Right renal pelvis (tissue), 4 donors: ENCODE measurements at places on chromosomes 12 and 14.
A peak's percentile ranks its signal among the peaks of the same experiment; 100 is the strongest.

DNA sequence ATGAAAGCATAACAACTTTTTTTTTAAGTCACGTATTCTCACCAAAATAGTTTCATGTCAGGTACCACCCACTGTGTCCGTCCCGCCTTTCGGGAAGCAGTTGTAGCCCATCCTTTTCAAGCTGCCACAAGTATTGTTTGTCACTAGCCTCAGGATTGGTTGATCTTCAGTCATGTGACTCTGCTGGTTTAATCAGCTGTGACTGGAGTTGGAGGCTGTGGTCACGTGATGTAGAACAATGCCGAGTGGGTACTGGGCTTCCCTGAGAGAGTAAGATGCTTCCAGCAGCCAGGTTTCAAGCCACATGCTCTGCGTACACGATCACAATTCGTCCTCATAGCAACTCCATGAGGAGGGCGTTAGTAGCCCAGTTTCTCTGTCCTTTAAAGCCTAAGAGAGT, 83.0 kb upstream of the WSCD2 start:
- no peak for DNase-seq

DNA sequence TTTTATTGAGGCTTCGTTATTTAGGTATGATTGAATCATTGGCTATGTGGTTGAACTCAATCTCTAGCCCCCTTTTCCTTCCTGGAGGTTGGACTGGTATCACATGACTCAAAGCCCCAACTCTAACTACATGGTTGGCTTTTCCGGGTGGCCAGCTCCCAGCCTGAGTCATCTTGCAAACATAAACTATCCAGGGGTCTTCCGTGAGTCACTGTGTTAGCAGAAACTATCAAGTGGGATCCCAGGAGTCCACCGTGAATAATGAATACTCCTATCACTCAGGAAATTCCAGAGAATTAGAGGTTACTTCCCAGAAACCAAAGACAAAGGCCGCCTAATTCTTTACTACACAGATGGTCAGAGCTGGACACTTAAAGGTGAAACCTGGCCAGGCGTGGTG, 19.7 kb upstream of the PLEKHD1 start:
- DNase-seq: no peak

GRCh38 chr12:56221232-56221756, 428 bp downstream of the RNF41 start:
- DNase-seq: no peak

- DNase-seq: no peak
Observed at GRCh38 chr12:76065917-76066316, 18.6 kb downstream of the NAP1L1 start.

- no peak for DNase-seq
Observed at GRCh38 chr14:99387880-99388279, 92.8 kb downstream of the SETD3 start.

DNA sequence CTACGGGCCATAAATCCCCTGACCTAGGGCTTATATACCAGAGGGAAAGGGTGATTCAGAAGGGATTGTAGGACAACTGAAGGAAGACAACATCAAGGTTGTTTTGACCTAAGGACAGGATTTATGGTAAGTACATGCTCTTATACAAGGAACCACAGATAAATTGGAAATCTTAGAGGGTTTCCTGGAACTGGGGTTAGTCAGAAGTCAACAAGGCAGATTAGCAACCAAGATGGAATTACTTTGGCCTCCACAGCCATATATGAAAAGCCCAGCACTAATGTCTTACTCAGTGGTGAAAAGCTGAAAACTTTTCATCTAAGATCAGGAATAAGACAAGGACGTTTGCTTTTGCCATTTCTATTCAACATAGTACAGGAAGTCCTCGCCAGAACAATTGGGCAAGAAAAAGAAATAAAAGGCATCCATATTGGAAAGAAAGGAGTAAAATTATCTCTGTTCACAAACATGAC, 5.4 kb downstream of the TMBIM4 start:
- DNase-seq: no peak

- DNase-seq: no peak
Observed at GRCh38 chr14:45686771-45687170, 433.8 kb upstream of the MIS18BP1 start.

GRCh38 chr14:21123429-21123828, 22.6 kb downstream of the TMEM253 start:
- no peak for DNase-seq

DNA sequence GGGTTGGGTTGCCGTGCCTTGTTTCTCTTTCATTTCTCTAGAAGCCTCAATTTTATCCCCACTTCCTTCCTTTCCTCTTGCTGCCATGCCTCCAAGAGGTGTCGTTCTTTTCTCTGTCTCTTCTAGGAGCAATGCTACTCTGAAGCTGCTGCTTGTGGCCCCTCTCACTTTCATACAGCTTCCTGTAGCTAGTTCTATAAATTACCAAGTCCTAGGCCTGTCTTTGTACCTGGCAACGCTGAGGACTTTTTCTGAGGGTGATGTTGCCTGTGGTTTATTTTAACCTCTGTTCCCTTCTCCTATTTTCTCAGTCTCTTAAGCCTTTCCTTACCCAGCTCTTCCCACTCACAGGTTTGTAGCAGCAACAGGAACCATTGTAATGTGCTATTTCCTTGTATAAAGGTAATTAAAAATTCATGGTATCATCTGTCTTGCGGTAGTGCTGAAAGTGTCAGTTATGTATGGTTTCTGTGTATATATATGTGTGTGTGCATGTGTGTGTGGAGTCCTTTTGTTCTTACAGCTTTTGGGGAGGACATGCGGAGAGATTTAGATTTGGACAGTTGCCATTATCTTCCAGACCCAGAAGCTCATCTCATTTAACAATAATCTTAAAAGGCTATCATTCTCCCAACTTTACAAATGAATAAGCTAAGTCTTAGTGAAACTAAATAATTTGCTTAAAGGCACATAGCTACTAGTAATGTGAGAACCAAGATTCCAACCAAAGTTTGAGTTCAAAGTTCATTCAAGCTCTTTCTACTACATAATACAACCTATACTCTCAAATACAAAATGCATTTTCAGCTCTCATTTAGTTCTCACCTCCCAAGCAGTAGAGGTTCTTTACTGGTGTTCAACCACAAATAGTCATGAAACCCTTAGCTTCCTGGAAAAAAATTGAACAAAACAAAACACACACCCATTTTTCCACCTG, 43.8 kb downstream of the DDHD1 start:
- DNase-seq: no peak

GRCh38 chr12:94644141-94644979, 6.0 kb downstream of the TMCC3 start:
- DNase-seq: no peak

- no peak for DNase-seq
Observed at GRCh38 chr12:15883536-15883935, 1.3 kb downstream of the STRAP start.

- DNase-seq: no peak
Observed at GRCh38 chr12:62629971-62630739, 163.5 kb downstream of the MON2 start.

- no peak for DNase-seq
Observed at GRCh38 chr12:57006809-57007475, 596 bp upstream of the ZBTB39 start.

- DNase-seq: no peak
Observed at GRCh38 chr14:75049136-75049535, 2.1 kb downstream of the MLH3 start.

- no peak for DNase-seq
Observed at GRCh38 chr14:49944501-49944900, 51.6 kb downstream of the ARF6 start.

GRCh38 chr12:115000038-115000437, 316.1 kb upstream of the TBX3 start:
- no peak for DNase-seq

DNA sequence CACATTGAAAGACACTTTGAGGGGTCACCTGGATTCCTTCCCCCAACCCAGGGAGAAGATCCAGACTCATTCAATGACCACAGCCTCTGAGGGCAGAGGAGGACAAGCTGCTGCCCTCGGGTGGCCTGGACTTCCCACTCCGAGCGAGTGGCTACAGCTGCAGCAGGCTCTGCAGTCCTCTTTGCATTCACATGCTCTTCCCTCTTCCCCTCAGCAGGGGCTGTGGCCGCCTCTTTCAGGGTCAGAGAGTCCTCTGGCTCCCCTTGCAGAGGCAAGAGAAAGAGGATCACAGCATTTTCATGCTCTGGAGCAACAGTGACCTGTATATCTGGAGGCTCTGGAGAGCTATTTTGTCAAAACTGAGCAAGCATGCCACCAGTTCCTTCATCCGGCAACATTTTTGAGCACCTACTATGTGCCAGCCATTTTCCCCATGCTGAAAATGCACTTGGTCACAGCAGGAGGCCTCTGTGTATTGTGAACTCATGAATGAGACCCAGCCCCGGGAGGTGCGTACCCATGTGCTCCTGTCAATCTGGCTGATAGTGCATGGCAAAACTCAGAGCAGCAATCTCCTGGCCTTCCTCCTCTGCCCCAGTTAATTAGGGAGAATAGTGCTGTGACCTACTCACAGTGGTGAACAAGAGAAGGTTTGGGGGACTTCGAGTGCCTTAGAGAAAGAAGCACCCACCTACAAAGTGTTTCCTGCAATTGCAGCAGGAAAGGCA, 42.9 kb upstream of the KCNA5 start:
- DNase-seq: no peak

- DNase-seq: no peak
Observed at GRCh38 chr14:53695692-53696214, 260.9 kb downstream of the BMP4 start.

GRCh38 chr14:23120541-23121251, 1.6 kb upstream of the CEBPE start:
- DNase-seq: peak; percentile 86

- no peak for DNase-seq
Observed at GRCh38 chr12:108332791-108333382, 6.2 kb downstream of the CMKLR1 start.

DNA sequence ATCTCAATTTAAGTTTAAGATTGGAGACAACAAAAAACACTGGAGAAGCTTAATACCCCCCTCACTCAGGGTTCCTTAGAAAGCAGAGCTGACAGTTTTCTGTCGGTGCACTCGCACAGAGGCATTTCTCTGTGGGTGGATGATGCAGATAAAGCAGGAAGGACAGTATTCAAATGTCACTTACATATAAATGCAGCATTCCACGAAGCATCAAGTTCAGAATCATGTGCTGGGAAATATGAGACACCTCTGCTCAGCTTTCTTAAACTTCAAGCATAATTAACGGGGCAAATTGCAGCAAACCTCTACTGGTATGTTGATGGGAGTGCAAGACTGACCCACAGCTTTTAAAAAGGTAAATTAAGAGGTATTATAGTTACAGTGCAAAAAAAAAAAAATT, 68.7 kb downstream of the DICER1 start:
- DNase-seq: no peak

DNA sequence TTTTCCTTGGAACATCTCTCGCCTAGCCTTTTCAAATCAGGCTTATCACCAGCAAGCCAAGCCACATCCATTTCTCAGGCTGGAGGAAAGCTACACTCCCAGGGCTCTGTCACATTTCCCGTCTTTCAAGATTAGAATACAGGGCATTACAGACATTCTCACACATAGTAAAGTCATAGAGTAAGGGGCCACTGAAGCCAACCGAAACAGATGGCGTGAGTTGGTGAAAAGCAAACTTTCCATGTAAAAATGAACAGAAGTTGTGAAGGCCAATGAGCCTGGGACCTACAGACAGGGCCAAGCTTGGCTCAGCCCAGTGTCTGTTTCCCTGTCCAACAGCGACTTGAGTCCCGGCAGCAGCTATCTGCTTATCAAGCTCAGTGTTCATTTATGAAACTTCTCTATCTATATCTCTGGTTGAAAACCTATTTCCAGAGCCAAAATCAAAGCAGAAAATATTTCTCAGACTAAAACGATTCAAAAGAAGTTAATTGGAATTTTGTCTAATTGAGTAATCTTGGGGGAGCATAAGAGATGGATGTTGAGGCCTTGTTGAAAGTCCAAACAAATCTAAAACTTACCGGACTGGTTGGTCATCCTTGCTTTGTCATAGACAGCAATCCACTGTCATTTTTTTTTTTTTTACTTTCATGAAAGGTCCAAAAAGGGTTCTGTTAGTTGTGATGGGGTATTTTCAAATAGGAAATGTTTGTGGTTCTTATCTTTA, 105.6 kb downstream of the DAAM1 start:
- DNase-seq: no peak

- no peak for DNase-seq
Observed at GRCh38 chr12:49059045-49059298, 1.6 kb downstream of the KMT2D start.

GRCh38 chr12:54230555-54230954, 41.8 kb upstream of the SMUG1 start:
- DNase-seq: no peak
